Activated CD8-positive, alpha-beta memory T cell treated with anti-CD3 and anti-CD28 coated beads for 4 hours (primary cell): ENCODE measurements at places on chromosomes 2 and 18.

DNA sequence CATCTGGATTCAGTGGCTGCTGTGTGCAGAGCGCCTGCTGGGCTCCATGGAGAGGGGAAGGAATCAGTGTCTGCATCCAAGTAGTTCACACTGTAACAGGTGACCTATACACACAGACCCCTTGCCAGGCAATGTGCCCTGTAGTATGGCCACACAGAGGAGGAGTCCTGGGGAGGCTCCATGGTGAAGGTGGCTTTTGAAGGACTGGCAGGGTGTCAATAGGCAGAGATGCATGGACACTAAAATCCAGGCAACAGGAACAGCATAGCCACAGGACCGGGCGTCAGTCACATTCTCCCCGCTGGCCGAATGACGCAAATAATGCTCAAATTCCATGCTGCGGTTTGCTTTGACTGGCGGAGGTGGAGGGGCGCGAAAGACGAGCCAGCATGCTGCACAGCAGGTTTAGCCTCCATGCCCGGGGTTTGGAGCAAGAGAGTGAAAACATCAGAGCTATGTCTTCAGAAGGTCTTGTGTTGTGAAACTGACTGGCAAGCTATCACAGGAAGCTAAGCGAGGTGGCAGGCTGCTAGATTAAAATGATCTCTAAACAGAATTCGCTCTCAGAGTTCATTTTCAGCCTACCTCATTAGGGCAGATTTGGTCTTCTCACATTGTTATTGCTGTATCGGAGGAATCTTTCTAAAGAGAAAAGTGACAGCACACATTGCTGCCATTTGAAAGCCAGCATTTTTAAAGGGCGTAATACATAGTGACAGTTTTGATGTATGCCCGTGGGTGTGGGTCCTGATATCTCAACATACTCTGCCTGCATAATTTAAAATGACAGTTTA is 1.2 kb upstream of the CHMP1B start:
- peak; percentile 23 for DNase-seq

DNA sequence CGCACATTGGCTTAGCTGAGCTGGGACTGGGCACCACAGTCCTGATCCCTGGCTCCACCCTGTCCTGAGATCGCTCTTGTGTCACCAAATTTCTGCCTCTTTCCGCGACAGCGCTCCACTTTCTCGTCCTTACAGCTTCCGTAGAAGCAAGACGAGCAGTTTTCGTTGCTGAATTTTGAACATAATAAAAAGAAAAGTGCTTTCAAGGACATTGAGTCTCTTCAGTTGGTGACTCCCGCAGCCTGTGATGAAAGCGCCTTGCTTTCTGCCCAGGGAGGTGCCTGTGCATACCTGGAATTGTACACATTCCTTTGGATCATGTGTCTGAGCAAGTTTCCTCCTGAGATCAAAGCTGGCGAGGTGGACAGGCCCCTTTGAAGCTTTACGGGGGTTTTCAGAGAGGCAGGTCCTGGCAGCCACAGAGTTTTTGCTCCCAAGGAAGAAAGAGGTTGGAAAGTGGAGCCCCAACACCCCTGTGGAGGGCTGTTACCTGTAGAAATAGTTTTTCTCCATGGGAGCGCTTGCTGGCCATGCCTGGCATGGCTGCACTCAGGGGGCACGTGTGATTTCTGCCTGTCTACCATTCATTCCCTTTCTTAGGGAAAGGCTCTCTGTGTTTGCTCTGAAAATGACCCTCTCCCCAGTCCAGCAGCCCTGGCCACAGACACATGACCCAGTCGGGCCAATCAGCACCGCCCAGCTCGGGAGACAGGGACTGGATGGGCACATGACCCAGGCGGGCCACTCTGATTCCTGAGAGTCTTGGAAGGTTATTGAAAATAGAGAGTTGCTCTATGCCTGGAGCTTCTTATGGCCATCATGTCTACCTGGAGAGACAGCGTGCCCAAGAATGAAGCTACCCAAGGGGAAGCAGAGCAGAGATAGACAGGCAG is 115.6 kb upstream of the OTOS start:
- DNase-seq = no peak

- no peak for DNase-seq
Measured at GRCh38 chr2:156481312-156481711, 45.1 kb downstream of the GPD2 start.

- no peak for DNase-seq
Measured at GRCh38 chr2:190635781-190636180, 13.1 kb upstream of the NAB1 start.

- DNase-seq = no peak
Measured at GRCh38 chr2:45394842-45395241, 216.2 kb downstream of the SRBD1 start.

- DNase-seq = no peak
Measured at GRCh38 chr2:224518806-224519580, 66.2 kb downstream of the CUL3 start.

- DNase-seq = no peak
Measured at GRCh38 chr2:65278531-65278981, 50.9 kb downstream of the ACTR2 start.

- no peak for DNase-seq
Measured at GRCh38 chr2:47088371-47089082, 66.6 kb downstream of the STPG4 start.

DNA sequence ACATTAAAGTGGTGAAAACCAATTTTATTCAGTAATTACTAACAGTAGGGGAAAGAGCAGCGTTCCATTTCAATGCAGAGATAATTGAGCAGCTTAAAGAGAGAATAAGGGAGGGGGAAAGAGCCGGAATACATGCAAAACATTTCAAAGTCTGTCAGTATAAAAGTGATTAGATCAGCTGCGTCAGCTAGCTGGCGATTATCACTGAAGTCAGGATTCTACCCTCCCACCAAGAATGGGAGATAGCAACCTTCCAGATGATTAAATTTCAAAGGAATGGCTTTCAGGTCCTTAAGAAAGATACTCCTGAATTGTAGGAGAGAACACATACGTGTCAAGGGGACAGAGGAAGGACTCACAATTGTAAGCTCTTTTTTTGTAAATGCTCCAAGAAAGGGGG is 2.7 kb upstream of the ZC3H6 start:
- no peak for DNase-seq

- no peak for DNase-seq
Measured at GRCh38 chr2:22282220-22282619, 1102.8 kb upstream of the KLHL29 start.

DNA sequence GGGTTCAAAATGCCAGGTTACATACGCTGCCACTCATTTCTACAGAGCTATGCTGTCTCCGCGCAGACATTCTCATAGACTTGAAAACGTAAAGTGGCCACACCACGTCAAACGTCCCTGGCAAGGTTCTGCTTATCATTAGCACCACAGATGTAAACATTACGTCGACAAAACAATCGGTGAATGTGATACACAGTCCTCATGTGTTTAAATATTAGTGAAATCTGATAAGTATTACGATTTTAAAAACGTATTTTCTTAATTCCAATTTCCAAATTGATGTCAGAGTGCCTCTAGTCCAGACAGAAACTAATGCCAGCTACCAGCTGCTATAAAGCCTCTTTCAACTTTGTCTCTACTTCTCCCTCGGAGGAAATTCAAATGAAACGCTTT is 1.2 kb downstream of the STK17B start:
- DNase-seq = no peak

- DNase-seq = no peak
Measured at GRCh38 chr2:109304242-109304641, 175.2 kb downstream of the SH3RF3 start.

- DNase-seq = no peak
Measured at GRCh38 chr2:26666671-26667070, 25.5 kb upstream of the CIB4 start.

- DNase-seq = no peak
Measured at GRCh38 chr18:59788791-59789106, 91.5 kb upstream of the CCBE1 start.

DNA sequence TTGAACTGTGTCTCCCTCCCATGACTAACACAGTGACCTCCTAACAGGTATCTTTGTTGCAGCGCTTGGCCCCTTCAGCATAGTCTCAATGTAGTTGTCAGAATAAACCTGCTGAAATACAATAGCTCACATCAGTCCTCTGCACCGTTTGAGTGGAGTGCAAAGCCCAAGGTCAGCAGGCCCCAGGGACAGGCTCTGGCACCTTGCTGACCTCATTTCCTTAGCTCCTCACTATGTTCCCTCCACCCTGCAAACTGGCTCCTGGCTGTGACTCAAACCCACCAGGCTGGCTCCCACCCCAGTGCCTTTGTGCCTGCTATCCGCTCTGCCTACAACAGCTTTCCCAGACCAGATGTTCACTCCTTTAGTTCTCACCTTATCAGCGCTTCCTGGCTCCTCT is 146.7 kb downstream of the LRATD1 start:
- DNase-seq = no peak

DNA sequence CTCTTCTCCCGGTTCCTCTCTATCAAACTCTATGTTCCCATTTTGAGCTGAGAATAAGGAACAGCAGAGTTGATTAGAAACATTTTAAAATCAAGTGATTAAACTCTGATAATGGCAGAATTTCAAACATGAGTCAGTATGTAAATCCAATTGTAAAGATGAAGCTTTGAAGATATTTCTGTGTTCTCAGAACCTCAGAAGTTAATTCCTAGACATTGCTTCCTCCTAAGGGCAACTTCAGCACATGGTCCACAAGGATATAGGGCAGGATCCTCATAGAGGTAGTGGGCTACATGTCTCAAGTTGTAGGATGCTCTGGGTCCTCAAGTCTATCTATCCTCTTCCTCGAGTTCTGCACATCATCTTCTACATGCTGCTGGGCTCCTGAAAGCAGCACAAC is 46.3 kb downstream of the QPCT start:
- DNase-seq = no peak

DNA sequence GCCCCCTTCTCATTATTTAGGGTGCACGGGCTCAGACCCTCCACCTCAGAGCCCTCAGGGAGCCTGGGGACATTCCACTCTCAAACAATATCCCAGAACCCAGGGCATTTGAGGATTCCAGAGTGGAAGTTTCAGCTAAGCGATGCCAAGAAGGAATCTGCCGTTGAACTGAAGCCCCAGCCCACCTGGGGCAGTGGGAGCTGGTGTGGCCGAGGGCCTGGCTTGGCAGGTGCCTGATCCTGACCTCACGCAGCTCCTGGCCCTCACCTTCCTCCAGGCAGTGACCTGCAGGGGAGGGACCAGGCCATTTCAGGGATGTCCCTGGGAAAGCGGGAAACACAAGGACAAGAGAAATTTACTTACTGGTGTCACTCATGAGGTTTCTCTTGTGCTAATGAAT is 58.2 kb downstream of the ACKR3 start:
- no peak for DNase-seq

DNA sequence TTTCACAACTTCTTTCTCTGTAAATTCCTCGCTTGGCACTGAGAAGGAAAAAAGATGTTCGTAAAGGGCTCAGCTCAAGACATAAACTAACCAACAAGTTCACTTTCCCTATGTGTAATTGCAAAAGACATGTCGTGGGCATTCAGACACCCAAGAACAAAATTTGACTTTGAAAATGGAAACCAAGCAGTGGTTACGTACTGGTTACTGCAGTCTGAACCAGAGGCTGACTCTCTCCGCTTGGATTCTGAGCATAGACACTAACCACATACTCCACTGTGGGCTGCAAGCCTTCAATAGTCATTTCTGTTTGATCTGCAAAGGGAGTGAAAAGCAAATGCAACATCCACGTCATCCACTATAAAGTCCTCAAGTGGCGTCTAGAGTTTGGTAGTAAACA is 53.9 kb downstream of the FN1 start:
- DNase-seq = no peak

DNA sequence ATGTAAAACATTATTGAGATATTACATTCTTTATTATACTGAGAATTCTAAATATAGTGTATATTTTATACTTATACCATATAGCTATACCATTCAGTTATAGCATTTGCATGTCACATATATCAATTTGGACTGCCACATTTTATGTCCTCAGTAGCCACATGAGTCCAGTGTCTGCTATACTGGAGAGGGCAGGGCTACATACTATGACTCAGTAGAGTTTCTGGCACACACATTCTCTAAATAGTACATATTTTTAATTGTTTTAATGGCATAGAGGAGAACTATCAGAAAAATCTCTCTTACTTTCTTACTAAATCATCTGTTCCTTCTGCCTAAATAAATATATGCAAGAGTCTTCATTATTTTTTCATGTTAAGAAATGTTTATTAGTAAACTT is 55.4 kb upstream of the COL5A2 start:
- no peak for DNase-seq

GRCh38 chr18:77203071-77203470 is 46.6 kb upstream of the GALR1 start:
- no peak for DNase-seq

- no peak for DNase-seq
Measured at GRCh38 chr2:173448938-173449471, 94.3 kb downstream of the CDCA7 start.

DNA sequence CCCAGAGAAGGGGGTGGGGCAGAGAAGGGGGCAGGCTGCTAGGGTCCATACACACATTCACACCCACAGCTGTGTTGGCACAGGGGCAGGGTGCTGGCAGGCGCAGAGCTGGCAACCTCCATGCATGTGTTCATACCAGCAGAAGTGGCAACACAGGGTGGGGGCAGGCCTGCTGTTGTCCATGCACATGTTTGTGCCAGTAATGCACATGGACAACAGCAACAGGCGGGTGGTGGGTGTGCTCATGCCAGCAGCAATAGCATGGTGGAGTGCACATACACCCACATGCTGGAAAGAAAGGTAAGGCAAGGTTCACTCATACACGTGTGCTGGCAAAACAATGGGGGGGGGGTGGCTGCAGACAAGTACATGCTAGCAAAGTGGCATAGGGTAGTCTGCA is 54.7 kb downstream of the FBXO15 start:
- no peak for DNase-seq

GRCh38 chr18:62877411-62878221 is 162.3 kb downstream of the PHLPP1 start:
- DNase-seq = no peak

GRCh38 chr2:52022006-52022405 is 990.1 kb upstream of the NRXN1 start:
- no peak for DNase-seq

DNA sequence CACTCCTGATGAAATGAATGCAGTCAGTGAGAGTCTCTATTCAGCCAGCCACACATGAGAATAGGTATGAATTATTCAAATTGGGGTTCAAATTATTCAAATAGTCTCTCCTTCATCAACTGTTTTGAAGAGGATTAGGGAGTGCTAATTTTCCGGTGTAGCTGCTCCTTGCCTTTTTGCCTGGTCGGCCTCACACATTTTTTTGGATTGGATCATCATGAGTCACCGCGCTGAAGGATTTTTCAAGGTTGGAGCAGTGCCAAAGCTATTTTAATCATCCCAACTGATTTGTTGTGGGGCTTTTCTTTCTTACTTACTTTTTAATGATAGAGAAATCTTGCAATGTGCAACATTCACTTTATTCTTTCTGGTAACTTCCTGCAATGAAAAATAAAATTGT is 2.4 kb upstream of the DTNA start:
- DNase-seq = no peak

- DNase-seq = no peak
Measured at GRCh38 chr2:134642938-134643337, 75.9 kb downstream of the TMEM163 start.
